Skeletal muscle cell (primary cell): ENCODE measurements at places on chromosomes 6 and 20.
A peak's percentile ranks its signal among the peaks of the same experiment; 100 is the strongest.

GRCh38 chr20:558117-558516, 14.5 kb upstream of the CSNK2A1 start:
- no peak for DNase-seq

- DNase-seq = no peak
These were observed 880 bp downstream of the ADNP start for GRCh38 chr20:50930139-50930975.

GRCh38 chr6:81814370-81815076, 62.0 kb upstream of the TENT5A start:
- DNase-seq = no peak

DNA sequence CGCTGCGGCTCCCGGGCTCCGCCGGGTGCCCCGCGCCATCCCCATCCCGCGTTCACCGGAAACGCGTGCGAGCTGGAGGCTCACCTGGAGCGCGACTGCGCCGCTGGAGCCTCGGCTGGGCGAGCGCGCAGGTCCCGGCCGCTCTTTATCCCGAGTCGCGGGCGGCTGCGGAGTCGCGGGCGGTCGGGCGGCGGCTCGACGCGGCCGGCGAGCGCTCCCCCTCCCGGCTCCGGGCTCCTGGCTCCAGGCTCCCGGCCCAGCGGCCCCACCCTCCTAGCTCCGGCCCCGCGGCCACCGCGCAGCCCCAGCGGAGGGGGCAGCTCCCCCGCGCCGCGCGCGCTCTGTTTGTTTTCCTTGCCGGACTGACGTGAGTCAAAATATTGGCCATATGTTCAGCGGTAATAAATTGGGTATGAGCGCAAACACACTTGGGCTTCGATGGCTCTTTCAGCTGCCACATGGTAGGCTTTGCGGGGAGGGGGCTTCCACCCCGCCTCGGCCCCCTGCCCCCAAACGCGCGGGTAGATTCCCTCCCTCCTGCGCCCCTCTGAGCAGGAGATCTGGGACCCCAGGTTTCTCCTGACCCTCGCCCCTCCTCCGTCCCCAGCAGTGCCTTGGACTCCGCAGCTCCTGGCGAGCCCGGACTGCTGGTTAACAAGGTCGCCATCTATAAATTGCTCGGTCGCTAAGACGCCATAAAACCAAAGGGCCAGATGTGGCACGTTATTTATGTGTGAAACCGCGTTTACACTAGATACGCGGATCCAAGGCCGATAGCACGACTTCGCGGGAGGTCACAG, 8.8 kb upstream of the NKX2-2 start:
- DNase-seq = no peak

DNA sequence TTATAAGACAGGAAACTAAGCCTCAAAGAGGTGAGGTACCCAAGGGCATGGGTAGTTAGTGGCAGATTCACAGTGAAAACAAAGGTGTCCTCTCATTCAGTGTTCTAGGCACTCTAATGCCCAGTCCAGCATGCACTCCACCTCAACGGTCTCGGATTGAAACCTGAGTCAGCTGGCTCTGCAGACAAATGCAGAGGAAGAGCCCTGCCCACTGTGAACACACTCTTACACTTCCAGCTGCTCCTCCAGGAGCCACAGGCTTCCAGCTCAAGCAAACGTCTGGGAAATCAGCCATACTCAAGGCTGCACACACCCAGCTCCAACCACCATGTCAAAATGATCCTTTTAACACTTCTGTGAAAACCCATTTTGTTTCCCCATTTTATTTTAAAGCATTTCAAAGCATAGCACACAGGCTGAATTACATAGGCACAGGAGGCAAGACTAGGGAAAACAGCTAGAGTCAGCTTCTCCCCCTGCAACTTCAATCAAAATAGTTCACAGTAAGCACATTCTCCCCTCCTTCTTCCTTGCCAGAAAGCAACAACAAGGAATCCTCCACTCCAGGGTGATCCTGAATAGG, 3.0 kb upstream of the IL17A start:
- DNase-seq = no peak

DNA sequence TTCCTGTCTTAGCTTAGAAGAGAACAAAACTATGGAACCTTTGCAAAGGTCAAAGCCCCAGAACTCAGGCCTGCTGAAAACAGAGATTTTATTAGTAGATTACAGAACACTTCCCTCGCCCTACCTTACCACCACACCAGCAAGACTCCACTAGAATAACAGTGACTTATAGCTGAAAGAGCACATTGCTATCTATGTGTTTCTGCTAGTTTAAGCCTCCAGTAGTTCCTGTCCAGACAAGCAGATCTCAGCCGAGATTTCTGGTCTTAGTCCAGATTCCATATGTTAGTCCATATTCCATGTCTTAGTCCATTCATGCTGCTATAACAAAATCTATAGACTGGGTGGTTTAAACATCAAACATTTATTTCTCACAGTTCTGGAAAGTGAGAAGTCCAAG, 412.3 kb upstream of the ID4 start:
- no peak for DNase-seq

GRCh38 chr6:13992417-13993055, 67.8 kb downstream of the RNF182 start:
- DNase-seq = peak; percentile 60

DNA sequence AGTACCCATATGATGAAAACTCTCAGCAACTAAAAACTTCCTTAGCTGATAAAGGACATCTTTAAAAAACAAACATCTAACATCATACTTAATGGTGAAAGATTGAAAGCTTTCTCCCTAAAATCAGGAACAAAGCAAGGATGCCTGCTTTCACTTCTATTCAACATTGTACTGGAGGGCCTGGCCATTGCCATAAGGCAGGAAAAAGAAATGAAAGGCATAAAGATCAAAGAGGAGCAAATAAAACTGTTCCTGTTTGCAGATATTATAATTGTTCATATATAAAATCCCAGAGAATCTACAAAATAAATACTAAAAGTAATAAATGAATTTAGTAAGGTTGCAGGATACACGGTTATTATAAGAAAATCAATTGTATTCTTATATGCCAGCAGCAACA, 124.6 kb upstream of the ARMC2 start:
- DNase-seq = no peak

DNA sequence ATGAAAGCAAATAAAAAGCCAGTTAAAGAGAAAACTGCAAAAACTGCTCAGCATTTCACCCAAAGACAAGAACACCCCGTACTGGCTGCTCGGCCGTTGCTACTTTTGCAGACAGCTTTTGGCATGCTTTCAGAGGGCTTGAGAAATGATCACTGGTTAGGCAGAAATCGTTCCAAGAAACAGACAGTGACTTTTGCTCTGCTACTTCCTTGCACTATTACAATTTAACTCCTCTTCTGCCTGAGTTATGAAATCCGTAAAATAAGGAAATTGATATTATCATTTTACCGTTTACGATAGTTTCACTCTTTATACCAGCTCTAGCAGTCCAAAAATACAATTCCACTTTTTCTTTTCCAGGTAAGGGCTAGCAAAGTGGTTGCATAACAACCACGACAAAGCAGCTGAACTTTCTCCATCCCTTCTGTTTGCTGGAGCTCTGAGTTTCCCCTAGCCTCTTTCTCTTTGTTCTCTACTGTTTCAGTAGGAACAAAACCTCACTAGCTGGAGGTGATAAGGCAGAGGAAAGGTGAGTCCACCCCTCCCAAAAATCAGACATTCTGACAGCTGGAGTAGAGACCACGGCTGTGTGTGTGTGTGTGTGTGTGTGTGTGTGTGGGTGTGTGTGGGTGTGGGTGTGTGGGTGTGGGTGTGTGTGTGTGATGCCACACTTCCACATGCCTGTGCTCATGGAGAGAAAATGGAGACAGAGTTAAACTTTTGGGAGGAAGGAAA, 191.8 kb upstream of the RREB1 start:
- peak; percentile 81 for DNase-seq
